ENCODE measurements at places on chromosomes 16 and 17.

DNA sequence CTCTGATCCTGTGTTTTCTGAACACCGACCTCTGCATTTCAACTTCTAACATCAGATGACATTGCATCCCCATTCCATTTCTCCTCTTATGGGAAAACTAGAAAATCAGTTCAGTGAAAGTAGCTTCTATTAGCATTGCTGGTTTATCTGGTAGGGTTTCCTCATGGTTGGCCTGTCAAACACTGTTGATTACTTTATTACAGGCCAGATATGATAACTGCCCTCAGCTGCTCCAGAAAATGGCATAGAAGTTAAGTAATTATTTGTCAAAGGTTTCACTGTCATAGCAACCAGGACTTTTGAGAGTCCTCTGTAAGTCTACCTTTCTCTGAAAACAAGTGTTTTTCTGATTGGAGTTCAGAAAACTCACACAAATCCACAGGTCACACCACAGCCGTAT lies 3.0 kb downstream of the GFOD2 start:
- DNase-seq, result no peak

GRCh38 chr16:88882358-88883030 lies 16.0 kb upstream of the PABPN1L start:
- no peak for DNase-seq

DNA sequence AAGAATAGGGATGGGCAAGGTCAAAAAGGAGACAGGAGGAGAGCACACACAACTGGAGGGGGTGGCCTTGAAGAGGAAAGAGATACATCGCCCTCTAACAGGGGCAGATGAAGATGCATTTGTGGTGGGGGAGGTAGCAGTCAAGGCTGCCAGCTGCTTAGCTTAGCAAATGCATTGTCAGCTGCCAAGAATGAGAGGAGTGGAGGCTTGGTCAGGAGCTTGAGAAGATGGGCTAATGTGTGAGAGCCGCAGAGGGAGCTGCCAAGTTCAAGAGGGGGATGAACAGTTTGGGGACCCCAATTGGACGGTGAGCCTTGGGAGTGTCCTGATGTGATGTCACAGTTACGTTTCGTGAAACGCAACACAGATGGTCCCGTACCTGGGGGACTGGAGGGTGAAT lies 28.9 kb upstream of the GNA13 start:
- no peak for DNase-seq

- no peak for DNase-seq
Observed at GRCh38 chr16:51272420-51272819, 121.3 kb upstream of the SALL1 start.

DNA sequence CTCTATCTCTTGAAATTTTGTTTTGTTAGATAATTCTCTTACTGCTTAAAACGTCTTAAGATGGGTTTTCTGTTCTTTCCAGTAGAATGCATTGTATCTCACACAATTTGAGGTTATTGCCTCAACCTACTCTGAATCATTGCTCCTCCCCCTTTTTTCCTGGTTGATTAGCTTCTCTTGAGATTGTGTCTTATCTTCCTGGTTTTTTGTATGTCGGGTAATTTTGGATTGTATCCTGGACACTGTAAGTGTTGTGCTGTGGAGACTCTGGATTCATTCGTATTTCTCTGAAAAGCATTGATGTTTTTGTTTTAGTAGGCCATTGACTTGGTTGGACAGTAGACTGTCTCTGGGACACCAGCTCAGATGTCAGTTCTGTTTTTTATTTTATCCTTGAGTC lies 26.1 kb downstream of the PRKCB start:
- no peak for DNase-seq

GRCh38 chr16:17194190-17194780 lies 276.5 kb downstream of the XYLT1 start:
- peak; percentile 33 for DNase-seq

- peak; percentile 53 for DNase-seq
Observed at GRCh38 chr16:25838724-25839186, 147.0 kb downstream of the HS3ST4 start.

DNA sequence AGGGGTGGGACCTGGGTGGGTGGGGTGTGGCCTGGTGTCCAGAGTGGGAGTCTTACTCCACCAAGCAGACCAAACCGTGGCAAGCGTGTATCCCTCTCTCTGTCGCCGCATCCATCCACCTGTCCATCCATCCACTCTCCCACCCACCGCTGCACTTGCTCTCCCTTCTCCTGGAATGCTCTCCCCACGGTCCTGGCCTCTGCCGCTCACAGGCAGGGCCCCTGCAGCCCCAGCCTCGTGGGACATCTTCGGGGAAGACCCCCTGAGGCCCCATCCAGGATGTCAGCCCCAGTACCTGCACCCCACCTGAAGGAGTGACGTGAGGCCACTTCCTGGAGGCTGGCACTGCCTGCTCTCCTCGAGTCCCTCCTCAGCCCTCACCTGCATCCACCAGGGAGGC lies 189.5 kb upstream of the GSE1 start:
- DNase-seq, result no peak

- DNase-seq, result no peak
Observed at GRCh38 chr17:40464392-40464855, 21.2 kb downstream of the IGFBP4 start.

- peak; percentile 53 for DNase-seq
Observed at GRCh38 chr17:82244413-82245133, 15.7 kb downstream of the SLC16A3 start.

- peak; percentile 70 for DNase-seq
Observed at GRCh38 chr17:3534881-3535252, 22.7 kb downstream of the TRPV3 start.

GRCh38 chr17:44599298-44600175 lies 42.3 kb downstream of the FZD2 start:
- DNase-seq, result peak; percentile 75

GRCh38 chr17:56142325-56142724 lies 10.9 kb upstream of the ANKFN1 start:
- peak; percentile 98 for DNase-seq

GRCh38 chr17:40072040-40072734 lies 9.4 kb downstream of the THRA start:
- DNase-seq, result peak; percentile 60

DNA sequence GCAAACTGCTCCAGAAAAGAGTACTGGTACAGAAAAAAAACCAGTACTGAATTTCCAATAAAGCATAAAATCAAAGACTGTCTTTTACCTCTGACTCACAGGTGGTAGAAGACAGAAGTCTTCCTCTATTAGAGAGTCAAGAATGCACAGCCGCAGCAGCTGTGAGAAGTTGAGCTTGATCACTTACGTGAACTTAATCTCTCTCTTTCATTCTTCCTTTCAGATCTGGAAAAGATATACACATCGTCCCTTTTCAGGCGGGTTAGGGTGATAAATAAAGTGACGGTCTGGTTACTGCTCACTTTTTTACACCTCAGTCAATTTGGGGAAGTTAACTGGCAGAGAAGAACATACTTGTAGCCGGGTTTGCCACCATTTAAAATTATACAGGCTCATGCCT lies 3.9 kb downstream of the IFT140 start:
- no peak for DNase-seq

DNA sequence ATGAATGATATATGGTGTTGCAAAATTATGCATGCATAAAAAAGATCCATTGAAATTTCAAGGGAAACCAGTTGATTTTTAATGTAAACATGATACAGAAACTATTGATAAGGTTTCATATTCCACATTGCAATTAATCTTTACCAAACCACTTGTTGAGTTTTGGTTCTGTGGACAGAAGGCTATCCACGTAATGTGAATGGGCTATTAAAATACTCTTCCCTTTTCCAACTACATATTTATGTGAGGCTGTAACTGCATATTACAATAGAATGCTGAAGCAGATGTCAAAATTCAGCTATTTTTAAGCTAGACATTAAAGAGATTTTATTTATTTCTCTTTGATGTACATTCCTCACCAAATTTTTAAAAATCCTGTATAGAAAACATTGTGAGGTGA lies 33.7 kb upstream of the VPS4A start:
- DNase-seq, result peak; percentile 58

- DNase-seq, result peak; percentile 79
Observed at GRCh38 chr16:57167953-57168352, 17.9 kb downstream of the PSME3IP1 start.

DNA sequence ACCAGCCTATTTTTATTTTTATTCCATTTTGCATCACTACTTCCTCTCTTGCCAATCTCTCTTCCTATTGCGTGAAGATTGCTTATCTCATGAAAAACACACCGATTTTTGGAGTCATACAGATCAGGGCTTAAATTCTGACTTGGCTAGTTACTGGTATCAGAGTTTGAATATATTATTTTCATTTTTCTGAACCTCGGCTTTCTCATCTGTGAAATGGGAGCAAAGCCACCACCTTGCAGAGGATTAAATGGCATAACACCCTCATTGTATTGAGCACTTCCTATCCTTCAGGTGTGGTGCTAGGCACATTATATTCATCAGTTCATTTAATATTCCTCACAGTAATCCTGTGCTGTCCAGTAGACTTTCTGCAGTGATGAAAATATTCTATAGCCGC lies 208.8 kb downstream of the HAPSTR1 start:
- DNase-seq, result no peak

- DNase-seq, result no peak
Observed at GRCh38 chr17:38671939-38672720, 2.6 kb downstream of the EPOP start.

- DNase-seq, result peak; percentile 40
Observed at GRCh38 chr17:12231355-12231682, 210.6 kb downstream of the MAP2K4 start.

DNA sequence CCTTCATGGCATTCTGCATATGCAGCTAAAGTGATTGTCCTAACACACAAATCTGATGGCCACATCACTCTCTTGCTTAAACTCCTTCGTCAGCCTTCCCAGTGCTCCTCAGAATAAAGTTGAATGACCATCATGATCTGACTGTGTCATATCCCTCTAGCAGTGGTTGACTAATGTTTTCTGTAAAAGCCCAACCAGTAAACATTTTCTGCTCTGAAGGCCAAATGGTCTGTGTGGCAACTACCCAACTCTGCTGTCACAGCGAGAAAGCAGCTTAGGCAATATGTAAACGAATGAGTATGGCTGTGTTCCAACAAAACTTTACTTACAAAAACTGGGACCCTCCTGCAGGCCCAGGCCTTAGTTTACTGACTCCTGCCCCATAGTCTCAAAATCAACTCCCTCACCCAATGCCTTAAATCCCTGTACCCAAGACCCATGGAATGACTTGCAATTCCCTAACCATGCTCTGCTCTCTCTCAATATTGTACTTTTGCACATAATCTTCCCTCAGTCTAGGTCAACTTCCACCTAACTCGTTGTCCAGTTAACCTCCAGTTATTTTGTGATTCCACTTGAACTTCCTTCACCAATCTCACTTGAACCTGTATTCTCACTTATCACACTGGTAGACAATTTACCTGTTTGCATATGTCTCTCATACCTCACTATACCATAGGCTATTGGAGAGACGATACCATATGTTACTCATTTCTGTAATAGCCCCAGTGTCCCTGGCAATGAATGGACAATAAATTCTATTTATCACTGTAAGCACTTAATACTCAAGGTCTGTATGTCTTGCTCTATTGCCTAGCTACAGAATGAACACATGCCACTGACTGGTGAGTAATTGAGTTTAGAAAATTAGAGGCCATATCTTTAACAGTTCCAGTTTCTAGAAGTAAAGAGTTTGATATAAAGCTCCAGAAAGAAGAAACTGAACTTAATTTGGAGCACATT lies 29.1 kb downstream of the TMEM100 start:
- peak; percentile 34 for DNase-seq

DNA sequence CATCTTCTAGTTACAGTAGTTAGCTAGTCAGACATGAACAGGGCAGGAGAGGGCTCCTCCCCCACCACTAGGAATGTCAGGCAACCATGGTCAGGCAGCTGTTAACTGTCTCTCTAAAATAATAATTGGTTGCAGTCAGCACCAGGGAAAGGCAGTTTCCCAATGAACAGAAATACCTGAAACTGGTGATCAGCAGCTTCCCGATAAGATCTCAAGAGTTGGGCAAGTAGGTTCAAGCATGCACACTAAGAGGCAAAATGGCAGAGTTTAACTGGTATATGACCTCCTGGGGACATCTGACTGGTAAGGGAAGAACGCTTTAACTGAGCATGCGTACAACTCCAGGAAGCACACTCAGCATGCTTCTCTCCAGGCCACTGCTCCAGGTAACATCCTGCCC lies 12.6 kb upstream of the XYLT1 start:
- no peak for DNase-seq

- peak; percentile 51 for DNase-seq
Observed at GRCh38 chr17:63279498-63280230, 166.4 kb downstream of the CYB561 start.

- no peak for DNase-seq
Observed at GRCh38 chr17:48647963-48648245, 21.7 kb upstream of the HOXB9 start.

GRCh38 chr17:58249270-58250133 lies 11.1 kb downstream of the LPO start:
- DNase-seq, result peak; percentile 44

DNA sequence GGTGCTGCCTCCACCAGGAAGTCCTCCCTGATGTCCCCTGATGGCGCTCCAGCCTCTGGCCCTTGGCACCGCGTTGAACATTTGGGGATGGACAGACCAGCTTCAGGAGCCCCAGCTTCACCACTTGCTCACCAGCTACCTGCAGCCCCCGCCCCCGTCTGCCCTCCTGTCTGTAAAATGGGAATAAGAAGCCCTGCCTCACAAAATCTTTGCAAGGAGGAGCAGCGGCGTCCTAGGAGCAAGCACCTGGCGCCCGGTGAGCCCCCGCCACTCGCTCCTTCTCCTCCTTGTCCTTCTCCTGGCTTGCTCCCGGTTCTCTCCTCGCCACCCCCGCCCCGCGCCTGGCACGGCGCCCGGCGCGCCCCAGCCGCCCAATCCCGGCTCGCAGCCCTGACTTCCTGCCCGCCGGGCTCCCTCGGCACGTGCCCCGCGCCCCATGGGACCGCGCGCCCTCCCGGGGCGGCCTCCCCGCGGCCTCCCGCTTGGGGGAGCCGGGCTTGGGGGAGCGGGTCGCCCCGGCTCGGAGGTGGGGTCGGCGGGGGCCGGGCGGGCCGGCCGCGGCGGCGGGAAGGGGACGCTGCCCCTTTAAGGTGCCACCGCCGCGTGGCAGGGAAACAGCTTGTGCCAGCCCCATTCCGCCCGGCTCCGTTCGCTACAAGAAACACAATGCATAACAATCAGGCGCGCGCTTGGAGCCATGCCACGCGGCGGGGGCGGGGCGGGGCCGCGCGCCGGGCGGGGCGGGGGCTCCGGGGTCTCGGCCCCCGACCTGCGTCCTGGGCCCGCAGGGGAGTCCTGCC lies 9.1 kb upstream of the PPP1R1B start:
- DNase-seq, result peak; percentile 49

DNA sequence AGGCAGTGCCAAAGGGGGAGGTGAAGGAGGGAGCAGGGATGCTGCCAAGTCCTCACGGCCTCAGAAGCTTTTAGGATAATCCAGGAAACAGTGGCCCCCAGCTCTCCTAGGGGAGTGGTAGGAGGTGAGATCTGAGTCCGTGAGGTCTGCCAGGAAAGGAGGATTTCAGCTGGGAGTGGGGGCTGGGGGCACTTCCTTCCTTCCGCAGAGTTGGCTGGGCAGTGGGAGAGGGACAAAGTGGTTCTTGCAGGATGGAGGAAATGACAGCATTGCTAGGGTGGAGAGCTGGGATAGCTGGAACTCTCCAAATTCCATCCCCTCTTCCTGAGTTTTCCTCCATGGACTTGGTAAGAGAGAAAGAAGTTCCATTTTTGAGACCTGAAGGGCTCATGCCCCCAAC lies 4.8 kb upstream of the SP6 start:
- DNase-seq, result no peak

All from AG10803 (cell line).